Psoas muscle (tissue), 8 donors: ENCODE measurements at places on chromosomes 2 and 18.

DNA sequence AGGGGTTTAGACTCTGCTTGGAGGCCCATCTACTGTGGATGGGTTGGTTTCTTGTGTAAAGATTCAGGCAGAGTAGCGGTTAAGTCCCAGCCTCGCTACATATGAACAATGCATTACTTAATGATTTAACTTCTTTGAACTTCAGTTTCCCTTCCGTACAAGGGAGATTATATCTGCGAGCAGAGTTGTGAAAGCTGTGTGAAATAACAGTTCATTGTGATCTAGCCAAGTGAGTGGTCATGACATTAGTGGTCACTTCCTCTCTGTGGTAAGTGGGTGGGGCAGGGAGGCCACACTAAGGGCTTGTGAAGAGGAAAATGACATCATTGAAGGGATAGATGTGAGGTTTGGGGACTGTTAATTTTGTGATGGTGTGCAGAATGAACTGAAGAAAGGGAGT lies 14.1 kb upstream of the MEX3C start:
- peak; percentile 22 for DNase-seq

GRCh38 chr2:150750720-150751119 lies 263.3 kb upstream of the RND3 start:
- no peak for DNase-seq

GRCh38 chr2:178241844-178242551 lies 47.7 kb downstream of the OSBPL6 start:
- DNase-seq = no peak

GRCh38 chr2:221447310-221447709 lies 124.8 kb downstream of the EPHA4 start:
- no peak for DNase-seq

- no peak for DNase-seq
Measured at GRCh38 chr18:70243131-70243929, 37.8 kb upstream of the RTTN start.

DNA sequence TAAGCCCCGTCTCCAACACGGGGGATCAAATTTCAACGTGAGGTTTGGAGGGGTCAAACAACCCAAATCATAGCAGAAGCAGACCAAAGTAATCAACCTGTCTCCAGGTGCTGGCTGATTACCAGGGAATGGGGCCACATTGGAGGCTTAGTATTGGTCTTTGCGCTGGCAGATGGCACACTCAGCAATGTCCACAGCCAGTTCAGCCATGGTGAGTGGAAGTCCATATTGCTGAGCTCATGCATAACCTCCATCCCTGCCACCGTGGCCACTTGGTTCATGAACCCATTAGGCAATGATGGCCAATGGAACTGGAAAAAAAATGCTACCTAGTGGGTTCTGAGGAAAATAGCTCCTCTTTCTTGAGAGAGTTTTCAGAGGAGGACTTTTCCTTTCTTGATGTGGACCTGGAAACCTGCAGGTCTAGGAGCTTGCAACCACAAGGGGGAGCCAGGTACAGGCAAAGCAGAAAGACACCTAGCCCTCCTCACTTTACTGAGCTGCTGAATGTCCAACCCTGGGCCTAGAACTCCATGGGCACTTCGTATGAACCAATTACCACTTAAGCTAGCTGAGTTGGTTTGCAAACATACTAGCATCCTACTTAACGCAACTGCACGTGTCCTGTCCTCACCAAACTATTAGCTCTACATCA lies 128.0 kb upstream of the GYPC start:
- DNase-seq = peak; percentile 70

DNA sequence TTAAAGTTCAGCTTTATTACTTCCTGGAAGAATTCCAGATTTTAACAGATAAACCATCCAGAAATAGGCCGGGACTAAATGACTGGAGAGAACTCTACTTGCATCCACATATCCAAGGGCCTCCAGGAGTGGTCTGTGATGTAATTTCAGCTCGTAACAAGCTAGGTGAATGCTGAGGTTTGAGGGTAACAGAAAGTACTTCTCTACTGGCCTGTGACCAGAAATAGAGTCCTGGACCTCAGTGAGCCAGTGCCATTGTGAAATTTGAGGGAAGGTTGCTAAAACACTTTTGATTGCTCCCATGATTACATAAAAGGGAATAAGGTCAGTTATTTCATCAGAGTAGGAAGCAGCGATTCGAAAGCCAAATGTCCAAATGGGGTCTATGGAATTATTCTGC lies 158.1 kb downstream of the DOCK10 start:
- DNase-seq = no peak
